ENCODE measurements at places on chromosomes 5 and 9. TPM values are rescaled to one million over a fixed set of nuclear protein-coding genes. Genes with fewer than 3 reads are reported as not detected.

Gene PCDHB10
- total RNA-seq: 17.7 TPM

DNA sequence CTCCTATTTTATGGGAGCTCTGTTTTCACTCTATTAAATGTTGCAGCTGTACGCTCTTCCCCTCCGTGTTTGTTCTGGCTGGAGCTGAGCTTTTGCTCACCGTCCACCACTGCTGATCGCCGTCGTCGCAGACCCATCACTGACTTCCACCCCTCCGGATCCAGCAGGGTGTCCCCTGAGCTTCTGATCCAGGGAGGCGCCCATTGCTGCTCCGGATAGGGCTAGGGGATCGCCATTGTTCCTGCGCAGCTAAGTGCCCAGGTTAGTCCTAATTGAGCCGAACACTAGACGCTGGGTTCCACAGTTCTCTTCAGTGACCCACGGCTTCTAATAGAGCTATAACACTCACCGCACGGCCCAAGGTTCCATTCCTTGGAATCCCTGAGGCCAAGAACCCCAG is 96.2 kb upstream of the PRDM9 start:
- no peak for DNase-seq

DNA sequence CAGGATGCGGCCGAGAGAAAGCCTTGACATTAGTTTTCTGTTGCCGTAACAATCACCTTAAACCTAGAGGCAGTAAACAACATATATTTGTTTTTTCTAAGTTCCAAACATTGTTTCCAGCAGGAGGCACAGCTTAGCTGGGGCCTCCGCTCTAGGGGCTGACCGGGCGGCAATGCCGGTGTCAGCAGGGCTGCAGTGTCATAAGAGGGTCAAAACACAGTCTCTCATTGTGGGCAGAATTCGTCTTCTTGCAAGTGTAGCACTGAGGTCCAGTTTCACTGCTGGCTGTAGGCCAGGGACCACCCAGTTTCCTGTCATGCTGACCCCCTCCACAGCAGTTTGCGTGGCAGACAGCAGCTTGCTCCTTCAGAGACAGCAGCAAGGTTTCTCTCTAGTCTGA is 186.2 kb downstream of the PJA2 start:
- DNase-seq: no peak

DNA sequence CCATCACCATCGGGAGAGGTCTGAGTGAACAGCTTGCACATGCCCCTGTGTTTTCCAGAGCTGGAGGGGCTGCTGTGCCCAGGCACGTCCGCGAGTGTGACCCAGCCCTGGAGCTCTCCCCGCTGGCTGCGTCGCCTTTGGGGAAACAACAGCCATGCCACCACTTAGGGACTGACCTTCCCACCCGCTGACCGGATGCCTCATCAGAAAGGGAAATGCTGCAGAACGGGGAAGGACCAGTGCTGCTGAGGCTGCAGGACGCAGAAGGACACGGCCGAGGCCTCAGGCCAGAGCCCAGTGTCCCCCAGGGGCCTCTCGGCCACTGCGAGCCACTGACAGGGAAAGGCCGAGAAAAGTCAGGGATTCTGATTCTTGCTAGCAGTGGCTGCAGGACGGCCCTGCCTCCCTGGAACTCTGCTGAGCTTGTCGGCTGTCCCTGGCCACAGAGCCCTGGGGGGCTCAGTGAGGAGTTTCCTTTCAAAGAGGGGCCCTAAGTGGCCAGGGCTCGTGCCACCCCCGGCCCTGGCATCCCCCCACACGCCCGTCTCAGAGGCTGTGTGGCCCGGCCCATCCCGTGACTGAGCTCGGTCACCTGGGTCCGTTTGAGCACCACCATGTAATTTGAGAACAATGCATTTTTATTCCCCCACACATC is 130.8 kb downstream of the ZNF354C start:
- DNase-seq: peak; percentile 50

DNA sequence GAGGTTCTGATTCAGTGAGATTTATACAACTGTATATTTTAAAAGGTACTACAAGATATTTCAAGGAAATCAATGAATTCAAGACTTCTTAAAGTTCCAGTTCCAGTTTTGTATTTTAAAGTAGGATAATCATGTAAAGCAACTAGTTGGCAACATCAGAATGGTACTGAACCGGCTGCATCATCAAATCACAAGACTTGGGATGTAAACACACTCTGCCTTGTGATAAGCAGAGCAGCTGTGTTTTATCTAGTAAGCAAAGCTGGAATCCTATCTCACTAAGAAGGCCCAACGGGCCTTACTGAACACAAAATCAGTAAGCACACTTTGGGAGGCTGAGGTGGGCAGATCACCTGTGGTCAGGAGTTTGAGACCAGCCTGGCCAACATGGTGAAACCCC is 327.2 kb upstream of the NREP start:
- DNase-seq: no peak

Gene NSMF
- total RNA-seq: 131 TPM

- DNase-seq: no peak
Measured at GRCh38 chr5:180135128-180135955, 63.8 kb upstream of the RNF130 start.

GRCh38 chr5:96294884-96295202 is 138.2 kb downstream of the PCSK1 start:
- DNase-seq: no peak

- DNase-seq: no peak
Measured at GRCh38 chr5:158569534-158569933, 530.2 kb downstream of the EBF1 start.

Gene C5orf58
- total RNA-seq: not detected

GRCh38 chr5:86880785-86881492 is 263.2 kb downstream of the COX7C start:
- DNase-seq: peak; percentile 26

DNA sequence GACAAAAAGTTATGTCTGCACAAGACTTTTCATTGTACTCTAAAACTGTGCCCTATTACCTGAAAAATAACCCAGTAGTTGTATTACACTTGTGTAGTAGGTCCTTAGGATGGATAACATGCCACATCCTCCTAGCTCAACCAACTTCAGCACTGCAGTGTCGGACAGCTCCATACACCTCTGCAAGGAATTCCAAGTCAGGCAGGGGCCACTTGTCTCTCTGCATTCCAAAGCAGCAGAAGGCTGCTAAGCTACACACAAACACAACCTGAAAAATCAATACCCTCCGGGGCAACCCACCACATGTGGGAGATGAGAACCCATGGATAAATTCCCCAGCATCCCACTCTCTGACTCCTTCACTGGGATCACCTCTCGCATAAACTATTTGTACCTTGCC is 50.2 kb downstream of the MED10 start:
- DNase-seq: no peak

Gene PCDHGB4
- 40.8 TPM for total RNA-seq

Gene IL13
- not detected for total RNA-seq

- DNase-seq: no peak
Measured at GRCh38 chr9:114080195-114080772, 2.2 kb upstream of the AMBP start.

DNA sequence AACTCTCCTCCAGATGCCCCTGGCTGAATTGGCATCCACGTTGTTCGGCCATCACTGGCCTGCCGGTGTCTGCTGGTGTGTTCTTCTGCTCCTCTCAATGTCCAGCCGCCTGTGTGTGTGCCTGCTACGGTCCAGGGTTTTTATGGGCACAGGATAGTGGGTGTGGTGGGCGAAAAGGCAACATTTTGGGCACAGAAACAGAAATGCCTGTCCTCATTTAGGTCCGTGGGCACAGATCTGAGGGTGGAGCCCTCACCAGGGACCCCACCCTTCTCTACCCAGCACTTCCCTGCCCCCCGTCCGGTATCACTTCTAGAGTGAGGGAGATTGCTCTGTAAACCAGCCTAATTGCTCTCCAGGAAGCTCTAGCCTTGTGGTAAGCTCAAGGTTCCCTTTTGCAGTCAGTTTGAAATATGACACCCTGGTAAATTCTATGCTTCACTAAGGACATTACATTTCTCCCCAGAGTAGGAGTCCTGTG is 410.1 kb downstream of the MAT2B start:
- no peak for DNase-seq

DNA sequence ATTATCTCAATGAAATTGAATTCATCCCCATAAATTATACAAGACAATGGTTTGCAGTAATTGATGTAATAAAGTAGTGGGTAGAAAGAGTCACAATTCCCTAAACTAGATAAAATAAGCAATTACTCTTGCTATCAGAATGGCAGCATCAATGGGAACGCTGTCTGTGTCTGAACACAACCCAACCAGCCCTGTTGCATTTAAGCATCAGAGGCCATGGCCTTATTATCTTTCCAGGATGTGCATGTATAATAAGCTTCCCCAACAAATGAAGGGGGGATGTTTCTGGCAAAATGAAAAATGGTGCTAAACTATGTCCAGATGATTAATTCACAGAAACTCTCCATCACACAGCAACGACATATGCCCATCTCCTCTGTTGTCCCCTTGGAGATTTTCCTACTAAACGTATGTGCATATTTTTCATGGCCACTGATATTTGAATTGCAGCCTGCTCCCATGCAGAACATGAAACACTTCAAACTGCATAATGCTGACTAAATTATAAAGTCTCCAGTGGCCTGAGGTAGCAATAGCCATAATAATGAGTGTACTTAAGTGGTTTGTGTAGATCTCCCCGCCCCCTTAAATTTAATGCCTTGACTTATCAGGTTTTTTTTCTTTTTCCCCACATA is 306.9 kb upstream of the ADAMTS16 start:
- no peak for DNase-seq

Data from glutamatergic neuron (in vitro differentiated cells).